ENCODE measurements at places on chromosomes 3 and 15. TPM values are rescaled to one million over a fixed set of nuclear protein-coding genes. Genes with fewer than 3 reads are reported as not detected.

WDR49 gene
- 0.92 TPM for total RNA-seq

UCN2 gene
- total RNA-seq, result 0.46 TPM

SEMA6D gene
- total RNA-seq, result 2.0 TPM

C3orf85 gene
- total RNA-seq, result not detected

C3orf70 gene
- 0.64 TPM for total RNA-seq

RTP1 gene
- 5.6 TPM for total RNA-seq

MKRN2OS gene
- not detected for total RNA-seq

SPSB4 gene
- 19.6 TPM for total RNA-seq

SGO1 gene
- total RNA-seq, result 31.5 TPM

DNA sequence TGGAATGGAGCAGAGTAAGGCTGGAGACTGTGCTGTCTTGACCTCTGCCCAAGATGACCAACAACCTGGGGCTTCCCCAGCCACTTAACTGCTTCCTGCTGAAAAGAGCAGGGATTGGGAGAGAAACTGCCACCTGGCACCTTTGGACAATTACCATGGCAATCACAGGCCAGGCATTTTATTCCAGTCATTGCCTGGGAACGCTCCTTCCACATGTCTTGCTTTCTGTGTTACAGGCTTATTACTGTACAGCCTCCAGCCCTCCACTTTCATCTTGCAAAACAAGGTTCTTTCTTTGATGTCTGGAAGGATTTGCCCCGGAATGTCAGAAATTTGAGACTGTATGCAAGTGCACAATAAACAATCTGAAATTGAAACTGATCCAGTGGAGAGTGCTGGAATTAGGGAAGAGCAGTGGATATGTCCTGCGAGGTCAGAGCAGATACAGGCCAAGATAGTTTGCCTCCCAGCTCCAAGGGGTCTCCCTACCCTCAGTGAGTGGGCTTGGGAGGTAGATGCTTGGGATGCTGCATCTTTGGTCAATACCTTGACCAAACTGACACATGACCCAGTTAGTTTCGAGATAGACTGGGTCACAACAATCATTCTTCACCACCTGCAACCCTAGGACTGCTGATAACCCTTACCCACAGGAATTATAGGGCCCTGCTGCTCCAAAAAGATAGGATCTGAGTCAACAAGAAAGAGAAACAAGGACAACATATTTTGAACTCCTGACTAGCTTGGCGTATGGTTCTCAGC, 2.7 kb downstream of the PPP1R14D start:
- no peaks in the 10 kb centered on the region for H3K36me3 ChIP-seq
- H3K4me3 ChIP-seq, result no peak overlapping the region
- peaks cover 6% of the 10 kb centered on the region for H3K4me1 ChIP-seq
- no peaks in the 10 kb centered on the region for H3K27me3 ChIP-seq
- no peak overlapping the region for H3K27ac ChIP-seq

DNA sequence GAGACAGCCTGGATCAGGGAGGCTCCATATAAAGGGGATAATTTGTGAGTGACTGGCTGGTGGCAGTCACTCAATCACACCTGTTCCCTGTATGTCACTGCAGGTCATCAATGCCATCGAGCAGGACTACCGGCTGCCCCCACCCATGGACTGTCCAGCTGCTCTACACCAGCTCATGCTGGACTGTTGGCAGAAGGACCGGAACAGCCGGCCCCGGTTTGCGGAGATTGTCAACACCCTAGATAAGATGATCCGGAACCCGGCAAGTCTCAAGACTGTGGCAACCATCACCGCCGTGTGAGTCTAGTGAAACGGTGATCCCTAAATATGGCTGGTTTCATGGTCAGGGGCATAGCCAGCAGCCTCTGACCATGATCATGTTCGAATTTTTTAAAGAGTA, 453.2 kb downstream of the EPHB1 start:
- no peaks in the 10 kb centered on the region for H3K4me1 ChIP-seq
- H3K4me3 ChIP-seq, result no peak overlapping the region
- H3K27ac ChIP-seq, result no peak overlapping the region
- no peak for DNase-seq
- H3K27me3 ChIP-seq, result no peaks in the 10 kb centered on the region

DNA sequence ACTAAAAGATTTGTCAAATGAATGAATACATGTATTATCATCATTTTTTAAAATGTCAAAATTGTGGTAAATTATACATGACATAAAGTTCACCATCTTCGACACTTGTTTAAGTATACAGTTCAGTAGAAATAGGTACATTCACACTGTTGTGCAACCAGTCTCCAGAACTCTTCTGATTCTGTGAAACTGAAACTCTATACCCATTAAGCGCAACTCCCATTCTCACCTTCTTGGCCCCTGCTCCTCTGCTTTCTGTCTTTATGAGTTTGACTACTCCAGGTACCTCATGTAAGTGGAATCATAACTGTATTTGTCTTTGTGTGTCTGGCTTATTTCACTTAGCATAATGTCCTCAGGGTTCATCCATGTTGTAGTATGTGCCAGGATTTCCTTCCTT, 50.1 kb upstream of the KBTBD8 start:
- H3K4me1 ChIP-seq, result no peaks in the 10 kb centered on the region
- no peak overlapping the region for H3K4me3 ChIP-seq
- H3K36me3 ChIP-seq, result no peaks in the 10 kb centered on the region
- H3K27ac ChIP-seq, result no peak overlapping the region
- no peaks in the 10 kb centered on the region for H3K27me3 ChIP-seq

- no peaks in the 10 kb centered on the region for H3K36me3 ChIP-seq
- H3K4me3 ChIP-seq, result peak overlapping the region; percentile 69
- DNase-seq, result peak; percentile 46
- H3K4me1 ChIP-seq, result peaks cover 31% of the 10 kb centered on the region
- H3K27ac ChIP-seq, result no peak overlapping the region
Measured at GRCh38 chr3:184381261-184382224, 1.7 kb downstream of the CHRD start.

GRCh38 chr3:133606902-133607301, 33.4 kb downstream of the CDV3 start:
- no peaks in the 10 kb centered on the region for H3K4me1 ChIP-seq
- H3K27ac ChIP-seq, result no peak overlapping the region
- H3K36me3 ChIP-seq, result peaks cover 51% of the 10 kb centered on the region
- no peaks in the 10 kb centered on the region for H3K27me3 ChIP-seq
- H3K4me3 ChIP-seq, result no peak overlapping the region

- H3K27me3 ChIP-seq, result no peaks in the 10 kb centered on the region
- no peak overlapping the region for H3K27ac ChIP-seq
- H3K4me3 ChIP-seq, result no peak overlapping the region
- H3K36me3 ChIP-seq, result no peaks in the 10 kb centered on the region
- DNase-seq, result no peak
Measured at GRCh38 chr3:17655743-17656142, 86.7 kb downstream of the TBC1D5 start.

DNA sequence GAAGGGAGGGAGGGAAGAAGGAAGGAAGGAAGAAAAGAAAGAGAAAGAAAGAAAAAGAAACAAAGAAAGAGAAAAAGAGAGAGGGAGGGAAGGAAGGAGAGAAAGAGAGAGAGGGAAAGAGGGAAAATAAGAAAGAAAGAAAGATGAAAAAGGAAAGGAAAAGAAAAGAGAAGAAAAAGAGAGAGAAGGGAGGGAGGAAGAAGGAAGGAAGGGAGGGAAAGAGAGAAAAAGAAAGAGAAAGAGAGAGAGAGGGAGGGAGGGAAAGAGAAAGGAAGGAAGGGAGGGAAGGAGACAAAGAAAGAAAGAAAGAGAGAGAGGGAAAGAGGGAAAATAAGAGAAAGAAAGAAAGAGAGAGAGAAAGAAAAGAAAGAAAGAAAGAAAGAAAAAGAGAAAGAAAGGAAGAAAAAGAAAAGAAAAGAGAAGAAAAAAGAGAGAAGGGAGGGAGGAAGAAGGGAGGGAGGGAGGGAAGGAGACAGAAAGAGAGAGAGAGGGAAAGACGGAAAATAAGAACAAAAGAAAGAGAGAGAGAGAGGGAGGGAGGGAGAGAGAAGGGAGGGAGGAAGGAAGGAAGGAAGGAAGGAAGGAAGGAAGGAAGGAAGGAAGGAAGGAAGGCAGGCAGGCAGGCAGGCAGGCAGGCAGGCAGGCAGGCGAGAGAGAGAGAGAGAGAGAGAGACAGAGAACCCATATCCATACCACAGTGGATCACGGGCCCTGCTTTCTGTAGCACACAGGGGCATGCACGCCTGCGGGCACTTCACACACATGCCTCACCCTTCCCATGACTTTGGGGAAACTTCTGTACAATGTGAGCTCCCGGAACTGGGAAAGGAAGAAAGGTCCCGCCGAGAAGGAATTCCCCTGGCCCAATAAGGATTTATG, 52.5 kb downstream of the ADCY5 start:
- no peak overlapping the region for H3K4me3 ChIP-seq
- H3K27ac ChIP-seq, result no peak overlapping the region
- H3K36me3 ChIP-seq, result no peaks in the 10 kb centered on the region
- peaks cover 9% of the 10 kb centered on the region for H3K27me3 ChIP-seq

- H3K4me1 ChIP-seq, result peaks cover 48% of the 10 kb centered on the region
- H3K27ac ChIP-seq, result no peak overlapping the region
- no peaks in the 10 kb centered on the region for H3K36me3 ChIP-seq
- no peak overlapping the region for H3K4me3 ChIP-seq
Measured at GRCh38 chr15:75182187-75183131, 19.2 kb upstream of the C15orf39 start.

DNA sequence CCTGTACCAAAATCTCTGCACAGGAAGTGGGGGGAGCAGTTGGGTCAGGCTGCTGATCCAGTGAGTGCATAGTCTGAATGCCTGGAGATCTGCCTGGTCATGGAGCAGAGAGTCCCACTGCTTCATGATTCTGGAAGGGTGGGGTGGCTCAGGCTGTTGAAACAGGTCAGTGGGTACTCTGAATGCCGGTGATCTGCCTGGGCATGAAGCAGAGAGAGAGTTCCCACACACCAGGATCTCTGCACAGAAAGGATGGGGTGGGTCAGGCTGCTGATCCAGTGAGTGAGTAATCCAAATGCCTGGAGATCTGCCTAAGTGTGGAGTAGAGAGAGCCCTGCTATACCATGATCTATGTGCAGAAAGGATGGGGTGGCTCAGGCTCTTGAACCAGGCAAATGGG, 16.1 kb upstream of the GCSAM start:
- H3K27me3 ChIP-seq, result no peaks in the 10 kb centered on the region
- peaks cover 47% of the 10 kb centered on the region for H3K36me3 ChIP-seq
- no peak overlapping the region for H3K4me3 ChIP-seq
- no peaks in the 10 kb centered on the region for H3K4me1 ChIP-seq
- no peak for DNase-seq
- no peak overlapping the region for H3K27ac ChIP-seq

DNA sequence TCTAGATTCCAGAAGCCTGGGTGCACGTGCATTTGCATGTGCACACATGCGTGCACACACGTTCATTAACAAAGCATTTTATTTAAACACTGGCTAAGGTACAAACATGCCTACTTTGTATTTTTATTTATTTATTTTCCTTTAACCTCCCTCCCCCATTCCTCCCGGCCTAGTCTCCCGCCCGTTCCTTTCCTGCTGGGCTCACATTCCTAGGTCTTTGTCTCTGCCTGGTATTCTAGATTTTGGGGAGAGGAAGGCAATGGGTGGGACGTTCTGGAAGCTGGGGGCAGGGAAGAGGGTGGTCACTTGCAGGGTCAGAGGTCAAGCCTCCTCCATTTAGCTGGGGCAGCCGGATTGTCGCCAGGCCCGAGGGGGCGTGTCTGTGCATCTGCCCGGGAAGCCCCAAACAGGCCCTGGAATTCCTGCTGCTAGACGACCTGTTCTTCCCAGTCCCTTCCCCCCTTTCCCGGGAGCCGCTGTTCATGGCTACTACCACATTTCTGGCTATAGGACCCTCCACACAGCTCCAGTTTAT, 51.8 kb downstream of the TRIM71 start:
- peaks cover 12% of the 10 kb centered on the region for H3K36me3 ChIP-seq
- H3K4me3 ChIP-seq, result peak overlapping the region; percentile 62
- no peaks in the 10 kb centered on the region for H3K27me3 ChIP-seq
- peaks cover 95% of the 10 kb centered on the region for H3K4me1 ChIP-seq

- peaks cover 42% of the 10 kb centered on the region for H3K4me1 ChIP-seq
- no peak overlapping the region for H3K4me3 ChIP-seq
- peak overlapping the region; percentile 68 for H3K27ac ChIP-seq
- H3K27me3 ChIP-seq, result no peaks in the 10 kb centered on the region
- H3K36me3 ChIP-seq, result no peaks in the 10 kb centered on the region
Measured at GRCh38 chr15:57205996-57206395, 170.3 kb upstream of the CGNL1 start.

GRCh38 chr15:42736793-42737528, at the start of gene CDAN1:
CDAN1 (minus strand) TSS chr15:42737128; CDS start chr15:42737102, 26 bp downstream.
- H3K4me1 ChIP-seq, result peaks cover 3% of the 10 kb centered on the region
- peak within 1 kb of the TSS; percentile 72 for H3K4me3 ChIP-seq
- no peak within 1 kb of the TSS for H3K27ac ChIP-seq

DNA sequence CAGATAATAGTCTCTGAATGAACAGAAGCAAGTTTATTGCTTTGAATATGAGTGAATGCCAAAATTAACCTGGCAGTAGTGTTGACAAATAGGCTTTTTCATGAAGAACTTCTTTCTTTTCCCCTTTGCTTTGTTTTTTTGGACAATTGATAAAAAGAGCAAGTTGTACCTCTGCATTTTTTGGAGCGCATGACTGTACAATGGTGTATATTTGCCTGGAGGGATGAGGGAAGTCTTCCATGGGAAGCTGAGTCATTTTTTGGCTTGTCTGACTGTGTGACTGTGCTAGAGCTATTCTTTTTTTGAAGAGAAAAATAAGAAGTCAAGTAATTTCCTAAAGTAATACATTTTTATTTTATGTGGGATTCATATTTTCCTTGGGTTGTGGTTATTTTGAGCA, 186.9 kb downstream of the KLHL25 start:
- no peaks in the 10 kb centered on the region for H3K27me3 ChIP-seq
- no peak overlapping the region for H3K27ac ChIP-seq
- no peaks in the 10 kb centered on the region for H3K4me1 ChIP-seq
- no peaks in the 10 kb centered on the region for H3K36me3 ChIP-seq

DNA sequence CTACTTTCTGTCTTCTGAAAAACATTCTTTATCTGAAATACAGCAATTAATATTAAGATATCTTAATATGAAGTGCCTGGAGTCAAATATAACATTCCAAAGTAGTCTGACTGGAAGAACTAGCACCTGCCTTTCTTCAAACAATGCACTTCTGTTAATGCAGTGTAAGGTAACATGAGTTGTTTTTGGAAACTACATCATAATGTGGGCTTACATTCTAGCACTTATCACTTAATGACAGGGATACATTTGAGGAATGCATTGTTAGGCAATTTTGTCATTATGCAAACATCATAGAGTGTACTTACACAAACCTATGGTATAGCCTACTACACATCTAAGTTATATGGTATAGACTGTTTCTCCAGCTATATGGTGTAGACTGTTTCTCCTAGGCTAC, 49.2 kb downstream of the SLC15A2 start:
- no peak overlapping the region for H3K27ac ChIP-seq
- peaks cover 10% of the 10 kb centered on the region for H3K36me3 ChIP-seq
- no peak overlapping the region for H3K4me3 ChIP-seq
- DNase-seq, result no peak

- H3K4me1 ChIP-seq, result no peaks in the 10 kb centered on the region
- H3K4me3 ChIP-seq, result no peak overlapping the region
- peaks cover 3% of the 10 kb centered on the region for H3K36me3 ChIP-seq
- H3K27me3 ChIP-seq, result no peaks in the 10 kb centered on the region
- H3K27ac ChIP-seq, result no peak overlapping the region
- DNase-seq, result no peak
Measured at GRCh38 chr3:53180305-53181023, 19.5 kb downstream of the PRKCD start.
